Fibroblast of upper back skin (primary cell): ENCODE measurements at places on chromosomes 3 and 15.

- DNase-seq, result no peak
Measured at GRCh38 chr3:44952689-44953088, 23.3 kb downstream of the ZDHHC3 start.

GRCh38 chr15:35061825-35062737 lies 23.0 kb downstream of the NANOGP8 start:
- no peak for DNase-seq

DNA sequence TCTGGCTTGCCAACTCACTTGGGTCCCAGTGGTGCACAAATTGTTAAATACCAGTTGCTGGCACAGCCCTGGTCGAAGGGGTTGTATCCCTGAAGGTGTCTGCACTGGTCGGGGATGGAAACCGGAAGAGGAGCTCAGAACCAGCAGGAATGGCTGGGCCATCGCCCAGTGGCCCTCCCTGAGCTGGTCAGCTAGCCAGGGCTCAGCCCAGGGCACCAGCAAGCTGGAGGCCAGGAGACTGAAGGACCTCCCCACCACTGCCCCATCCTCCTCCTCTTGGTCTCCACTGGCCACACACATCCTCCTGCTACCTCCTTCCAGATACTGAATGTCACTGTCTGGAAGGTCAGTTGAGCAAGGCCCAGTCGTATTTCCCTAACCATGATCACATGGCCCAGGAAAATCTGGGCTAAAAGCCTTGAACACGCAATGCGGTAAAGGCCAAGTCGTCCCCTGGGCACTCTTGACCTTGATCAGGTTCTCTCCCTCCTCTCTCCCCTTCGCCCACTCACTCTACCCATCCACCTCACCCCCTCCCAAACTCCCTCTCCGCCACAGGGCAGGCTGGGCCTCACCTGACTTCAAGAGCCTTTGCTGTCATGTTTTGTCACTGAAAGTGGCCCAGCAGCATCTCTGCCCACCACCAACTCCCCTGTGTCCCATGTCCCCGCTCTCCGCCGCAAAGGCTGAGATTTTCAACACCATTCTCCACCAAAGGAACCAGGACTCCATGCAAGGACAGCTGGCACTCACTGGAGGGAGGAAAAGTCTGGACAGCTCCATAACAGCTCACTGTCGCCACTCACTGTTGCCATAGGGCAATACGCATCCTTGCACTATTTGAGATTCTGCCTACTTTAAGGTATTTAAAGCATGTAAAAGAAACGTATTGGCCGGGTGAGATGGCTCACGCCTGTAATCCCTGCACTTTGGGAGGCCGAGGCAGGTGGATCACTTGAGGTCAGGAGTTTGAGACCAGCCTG lies 12.1 kb downstream of the ZDHHC19 start:
- no peak for DNase-seq

DNA sequence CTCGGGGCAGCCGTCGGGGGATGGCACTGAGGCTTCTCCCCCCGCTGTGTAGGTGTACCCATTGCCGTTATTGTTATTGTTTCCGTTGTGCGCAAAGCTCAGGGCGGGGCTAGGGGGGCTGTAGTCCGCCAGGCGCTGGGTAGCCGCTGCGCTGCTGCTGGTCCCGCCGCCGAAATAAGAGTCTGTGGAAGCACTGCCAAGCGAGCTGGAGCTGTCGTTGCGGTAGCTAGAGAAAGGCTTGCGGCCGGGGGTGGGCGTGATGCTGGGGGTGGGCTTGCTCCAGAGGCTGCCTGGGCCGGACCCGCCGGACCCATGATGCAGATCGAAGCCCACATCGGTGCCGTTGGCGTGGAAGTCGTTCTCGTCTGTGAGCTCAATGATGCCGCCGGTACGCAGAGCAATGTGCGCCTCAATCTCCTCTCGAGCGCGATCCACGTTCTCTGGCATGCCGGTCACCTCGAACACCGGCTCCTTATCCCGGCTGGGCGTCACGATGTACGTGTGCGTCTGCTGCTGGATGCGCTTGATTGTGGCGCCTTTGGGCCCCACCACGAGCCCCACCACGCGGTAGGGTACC lies 1.9 kb downstream of the MEX3B start:
- DNase-seq, result no peak

DNA sequence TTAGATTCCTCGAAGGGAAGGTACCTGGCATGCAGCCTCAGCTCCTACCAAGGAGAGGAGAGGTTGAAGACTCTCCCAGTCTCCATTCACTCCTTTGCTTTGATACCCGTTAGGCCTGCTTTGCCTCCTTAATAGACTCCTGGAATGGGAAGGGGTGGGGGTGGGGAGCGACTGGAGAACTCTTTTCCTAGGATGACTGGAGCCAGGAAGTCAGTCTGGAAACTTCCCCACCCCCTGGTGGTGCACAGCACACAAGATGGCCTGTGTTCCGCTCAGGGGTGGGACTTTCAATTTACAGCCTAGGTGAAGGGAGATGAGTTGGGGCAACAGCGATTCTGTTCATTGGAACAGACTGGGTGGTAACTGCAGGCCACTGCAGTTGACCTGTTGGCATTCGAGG lies 21.4 kb upstream of the CELF6 start:
- DNase-seq, result no peak

- no peak for DNase-seq
Measured at GRCh38 chr15:86355361-86355760, 275.7 kb downstream of the AGBL1 start.

DNA sequence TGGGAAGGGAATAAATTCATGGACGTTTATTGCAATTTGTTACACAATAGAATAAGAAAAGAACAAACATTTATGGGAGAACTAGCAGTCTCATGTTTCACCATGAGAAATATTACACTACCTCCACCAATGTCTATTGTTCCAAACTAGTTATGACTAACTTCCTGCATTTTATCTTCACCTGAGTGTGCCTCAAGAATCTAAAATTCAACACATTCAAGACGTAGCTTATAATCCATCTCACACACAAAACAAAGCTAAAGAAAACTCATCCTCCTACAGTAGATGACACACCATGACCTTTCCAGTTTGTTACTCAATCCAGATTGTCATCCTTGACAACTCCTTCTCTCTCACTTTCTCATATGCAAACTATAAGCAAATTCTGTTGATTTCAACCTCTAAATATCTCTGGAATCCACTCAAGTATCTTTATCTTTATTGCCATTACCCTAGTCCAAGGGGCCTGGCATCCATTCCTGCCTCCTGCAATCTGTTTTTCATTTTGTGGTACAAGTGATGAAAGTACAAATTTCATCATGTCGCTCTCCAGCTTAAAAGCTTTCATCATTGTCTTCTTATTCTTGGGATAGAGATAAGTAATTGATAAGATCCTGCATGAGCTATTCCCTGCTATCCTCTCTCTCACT lies 229.9 kb downstream of the NR2F2 start:
- DNase-seq, result peak; percentile 4
